ENCODE measurements at places on chromosomes 2 and 18. TPM values are rescaled to one million over a fixed set of nuclear protein-coding genes. Genes with fewer than 3 reads are reported as not detected.
A peak's percentile ranks its signal among the peaks of the same experiment; 100 is the strongest.

GRCh38 chr18:49849331-49850217 is 36.2 kb upstream of the ACAA2 start:
- peak; percentile 88 for DNase-seq

- no peak for DNase-seq
Measured at GRCh38 chr18:74775239-74775638, 177.6 kb downstream of the ZNF407 start.

SCN7A gene
- 0.36 TPM for total RNA-seq

DNA sequence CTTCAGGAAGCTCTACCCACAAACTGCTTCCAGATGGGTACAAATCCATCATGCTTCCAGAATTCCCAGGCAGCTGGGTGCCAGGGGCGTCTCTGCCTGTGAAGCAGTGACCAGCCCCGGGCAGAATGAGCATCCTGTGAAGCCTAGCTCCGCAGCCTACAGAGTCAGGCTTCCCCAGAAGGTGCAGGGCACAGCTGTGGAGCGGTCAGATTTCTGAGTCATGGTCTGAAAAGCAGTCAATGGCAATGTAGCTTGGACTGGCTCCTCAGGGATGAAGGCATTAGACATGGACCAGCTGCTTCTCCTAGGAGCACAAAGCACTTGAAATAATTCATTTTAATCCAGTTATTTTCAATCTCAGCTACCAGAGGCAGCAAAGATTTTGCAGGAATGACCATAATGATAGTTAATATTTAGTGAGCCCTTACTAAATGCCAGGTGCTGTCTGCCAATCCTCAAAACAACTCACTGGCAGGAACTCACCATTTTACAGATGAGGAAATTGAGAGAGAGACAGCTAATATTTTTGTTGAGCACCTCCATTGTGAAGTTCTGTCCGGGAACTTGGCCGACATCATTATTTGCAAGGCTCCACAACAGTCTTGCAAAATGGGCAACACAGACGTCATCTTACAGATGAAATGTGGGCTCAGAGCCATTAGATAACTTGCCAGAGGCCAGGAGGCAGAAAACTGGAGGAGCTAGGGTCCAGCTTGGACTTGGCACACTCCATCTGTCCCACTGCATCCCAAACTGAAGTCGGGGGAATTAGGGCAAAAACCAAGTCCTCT is 31.7 kb downstream of the ACMSD start:
- DNase-seq = no peak

DNA sequence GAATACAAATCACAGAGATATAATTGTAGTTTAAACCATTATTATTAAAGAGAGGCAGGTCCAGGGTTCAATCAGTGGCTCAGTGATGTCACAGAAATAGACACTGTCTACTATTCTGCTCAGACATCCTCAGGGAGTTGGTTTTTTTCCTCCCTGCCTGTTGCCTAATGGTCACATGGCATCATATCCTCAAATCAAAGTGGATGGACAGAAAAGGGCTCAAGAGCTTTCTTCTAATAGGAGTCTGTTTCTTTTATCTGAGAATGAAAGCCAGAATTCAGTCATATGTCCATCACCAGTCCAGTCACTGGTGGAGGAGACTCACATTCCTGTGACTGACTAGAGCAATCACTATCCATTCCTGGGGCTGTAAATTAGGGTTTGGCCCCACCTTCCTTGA is 27.9 kb upstream of the EPC2 start:
- DNase-seq = no peak
